ENCODE measurements at places on chromosomes 3 and 15.

DNA sequence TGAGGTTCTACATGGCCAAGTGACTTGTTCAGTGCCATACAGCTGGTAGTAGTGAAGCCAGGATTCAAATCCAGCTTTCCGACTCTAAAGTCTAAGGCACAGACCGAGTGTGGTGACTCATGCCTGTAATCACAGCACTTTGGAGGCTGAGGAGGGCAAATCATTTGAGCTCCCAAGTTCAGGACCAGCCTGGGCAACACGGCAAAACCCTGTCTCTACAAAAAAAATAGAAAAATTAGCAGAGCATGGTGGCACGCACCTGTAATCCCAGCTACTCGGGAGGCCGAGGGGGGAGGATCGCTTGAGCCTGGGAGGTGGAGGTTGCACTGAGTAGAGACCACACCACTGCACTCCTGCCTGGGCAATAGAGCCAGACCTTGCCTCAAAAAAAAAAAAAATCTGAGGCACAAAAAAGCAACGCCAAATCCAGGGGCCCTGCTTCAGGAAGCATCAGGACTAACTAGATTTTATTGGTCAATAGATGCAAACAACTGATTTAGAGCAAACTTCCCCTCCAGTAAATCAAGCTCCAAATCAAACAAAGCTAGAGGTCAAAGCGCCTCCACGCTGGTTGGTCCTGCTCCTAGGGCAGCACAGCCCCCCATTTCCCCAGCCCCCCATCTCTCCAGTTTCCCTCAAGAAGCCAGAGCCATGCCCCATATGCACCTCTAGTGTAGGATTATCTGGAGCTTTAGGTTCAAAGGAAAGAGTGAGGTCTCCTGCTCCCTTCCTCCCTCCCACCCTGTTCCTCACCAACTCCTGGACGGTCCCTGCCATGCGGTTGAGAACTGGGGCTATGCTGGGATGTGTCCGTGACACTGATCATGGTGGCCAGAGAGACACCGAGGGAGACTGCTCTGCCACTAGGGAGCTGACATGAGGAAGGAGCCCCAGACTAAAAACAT is 2.9 kb upstream of the TNK2 start:
- DNase-seq, result no peak

DNA sequence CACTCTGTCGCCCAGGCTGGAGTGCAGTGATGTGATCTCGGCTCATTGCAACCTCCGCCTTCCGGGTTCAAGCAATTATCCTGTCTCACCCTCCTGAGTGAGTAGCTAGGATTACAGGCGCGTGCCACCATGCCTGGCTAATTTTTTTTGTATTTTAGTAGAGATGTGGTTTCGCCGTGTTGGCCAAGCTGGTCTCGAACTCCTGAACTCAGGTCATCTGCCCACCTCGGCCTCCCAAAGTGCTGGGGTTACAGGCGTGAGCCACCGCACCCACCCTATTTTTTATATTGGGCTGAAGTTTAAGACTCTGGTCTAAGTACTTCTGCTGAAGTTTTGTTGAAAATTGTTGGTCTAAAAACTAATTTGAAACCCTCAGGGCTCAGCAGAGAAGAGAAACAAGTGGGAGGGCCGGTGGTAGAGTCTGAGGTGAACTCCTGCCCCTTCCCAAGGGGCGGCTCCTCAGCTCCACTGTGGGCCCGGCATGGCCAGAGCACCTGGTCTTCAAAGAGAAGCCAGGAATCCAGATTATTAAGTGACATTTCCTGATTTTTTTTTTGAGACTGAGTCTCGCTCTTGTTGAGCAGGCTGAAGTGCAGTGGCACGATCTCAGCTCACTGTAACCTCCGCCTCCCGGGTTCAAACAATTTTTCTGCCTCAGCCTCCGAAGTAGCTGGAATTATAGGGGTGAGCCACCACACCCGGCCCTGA is 4.0 kb downstream of the HDAC11 start:
- no peak for DNase-seq

GRCh38 chr3:47954567-47954966 is 61.6 kb downstream of the MAP4 start:
- DNase-seq, result no peak

- DNase-seq, result no peak
Observed at GRCh38 chr15:33956397-33956796, 11.9 kb upstream of the CHRM5 start.

- peak; percentile 22 for DNase-seq
Observed at GRCh38 chr3:123028233-123028828, 768 bp upstream of the SEMA5B start.

DNA sequence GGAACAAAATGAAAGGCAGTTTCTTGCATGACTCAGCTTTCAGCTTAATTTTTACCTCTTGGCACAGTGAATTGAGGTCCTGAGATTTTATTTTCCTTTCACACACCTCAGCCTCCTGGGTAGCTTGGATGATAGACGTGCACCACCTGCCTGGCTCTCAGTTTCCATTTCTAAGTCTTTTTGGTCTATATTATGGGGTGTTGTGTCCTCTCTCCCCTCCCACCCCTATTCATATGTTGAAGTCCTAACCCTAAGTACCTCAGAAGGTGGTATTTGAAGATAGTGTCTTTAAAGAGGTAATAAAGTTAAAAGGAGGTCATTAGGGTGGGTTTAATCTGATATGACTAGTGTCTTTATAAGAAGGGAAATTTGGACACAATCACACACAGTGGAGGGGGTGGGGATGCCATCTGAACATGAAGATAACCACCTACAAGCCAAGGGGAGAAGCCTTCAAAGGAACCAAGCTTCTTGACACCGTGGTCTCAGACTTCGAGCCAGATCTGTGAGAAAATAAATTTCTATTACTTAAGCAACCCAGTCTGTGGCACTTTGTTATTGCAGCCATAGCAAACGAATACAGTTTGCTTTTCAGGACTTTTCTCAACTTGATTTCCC is 85.2 kb downstream of the STRIT1 start:
- DNase-seq, result no peak

DNA sequence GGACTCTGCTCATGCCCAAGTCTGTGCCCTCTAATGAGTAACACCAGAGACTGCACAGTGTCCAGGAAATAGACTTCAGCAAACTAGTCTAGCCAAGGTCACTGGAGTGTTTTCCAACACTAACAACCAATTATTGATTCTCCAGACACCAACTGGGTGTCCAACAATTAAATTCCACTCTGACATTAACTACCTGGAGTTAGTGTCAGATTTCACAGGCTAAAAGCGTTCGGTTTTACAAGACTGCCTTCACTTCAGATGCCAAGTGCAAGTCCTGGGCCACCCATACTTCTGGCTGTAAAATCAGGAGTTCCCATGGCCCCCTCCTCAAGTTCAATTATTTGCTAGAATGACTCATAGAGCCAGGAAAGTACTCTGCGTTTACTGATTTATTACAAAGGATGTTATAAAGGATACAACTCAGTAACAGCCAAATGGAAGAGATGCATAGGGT is 20.8 kb upstream of the CFAP161 start:
- DNase-seq, result no peak

DNA sequence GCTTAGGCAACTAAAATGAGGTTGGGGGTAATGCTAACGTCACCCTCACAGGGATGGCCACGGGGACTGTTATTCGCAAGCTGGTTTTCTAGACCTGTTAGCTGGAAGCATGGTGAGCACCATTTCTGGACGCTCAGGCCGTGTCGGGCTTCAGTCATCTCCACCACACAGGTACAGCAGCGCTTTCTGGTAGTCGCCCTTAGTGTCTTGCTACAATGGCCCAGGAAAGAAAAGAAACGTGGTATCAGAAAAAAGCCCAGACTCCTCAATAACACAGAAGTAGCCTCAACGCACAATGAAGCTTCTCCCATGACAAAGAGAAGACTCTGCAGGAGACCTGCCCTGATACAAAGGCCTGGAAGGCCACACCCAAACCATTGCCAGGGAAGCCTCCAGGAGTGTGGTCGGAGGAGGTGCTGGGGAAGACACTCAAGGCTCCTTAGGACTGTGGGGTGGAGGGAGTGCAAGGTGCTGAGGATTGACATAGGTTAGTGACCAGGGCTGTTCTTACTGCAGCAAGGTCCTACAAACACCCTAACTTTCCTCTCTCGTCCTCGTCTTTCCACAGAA is 50.2 kb downstream of the ANXA2 start:
- no peak for DNase-seq

DNA sequence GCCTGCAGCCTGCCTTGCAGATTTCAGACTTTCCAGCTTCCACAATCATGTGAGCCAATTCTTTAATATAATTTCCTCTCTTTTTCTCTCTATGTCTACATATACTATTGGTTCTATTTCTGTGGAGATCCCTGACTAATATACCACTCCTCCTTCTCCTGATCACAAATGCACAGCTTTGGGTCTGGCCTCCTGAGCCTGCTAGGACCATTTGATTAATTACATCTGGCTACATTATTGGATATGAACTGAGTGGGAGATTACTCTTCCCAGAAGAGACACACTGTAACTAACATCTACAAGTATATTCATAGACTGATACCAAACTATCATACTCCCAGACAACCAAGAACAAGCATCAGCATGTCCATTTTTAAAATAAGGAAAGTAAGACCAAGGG is 188.9 kb upstream of the LMCD1 start:
- no peak for DNase-seq

DNA sequence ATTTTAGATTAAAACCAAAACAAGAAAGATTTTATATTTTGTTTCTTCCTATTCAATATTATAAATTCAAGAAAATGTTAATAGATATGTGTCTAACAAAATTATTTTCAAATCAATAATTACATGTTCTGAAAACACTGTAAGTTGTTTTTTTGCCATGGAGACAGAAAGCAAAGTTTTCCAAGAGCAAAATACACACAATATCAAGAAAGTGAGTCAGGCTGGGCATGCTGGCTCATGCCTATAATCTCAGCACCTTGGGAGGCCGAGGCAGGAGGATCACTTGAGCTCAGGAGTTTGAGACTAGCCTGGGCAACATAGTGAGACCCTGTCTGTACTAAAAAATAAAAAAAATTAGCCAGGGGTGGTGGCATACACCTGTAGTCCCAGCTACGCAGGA is 71.7 kb downstream of the TTC23 start:
- DNase-seq, result no peak

DNA sequence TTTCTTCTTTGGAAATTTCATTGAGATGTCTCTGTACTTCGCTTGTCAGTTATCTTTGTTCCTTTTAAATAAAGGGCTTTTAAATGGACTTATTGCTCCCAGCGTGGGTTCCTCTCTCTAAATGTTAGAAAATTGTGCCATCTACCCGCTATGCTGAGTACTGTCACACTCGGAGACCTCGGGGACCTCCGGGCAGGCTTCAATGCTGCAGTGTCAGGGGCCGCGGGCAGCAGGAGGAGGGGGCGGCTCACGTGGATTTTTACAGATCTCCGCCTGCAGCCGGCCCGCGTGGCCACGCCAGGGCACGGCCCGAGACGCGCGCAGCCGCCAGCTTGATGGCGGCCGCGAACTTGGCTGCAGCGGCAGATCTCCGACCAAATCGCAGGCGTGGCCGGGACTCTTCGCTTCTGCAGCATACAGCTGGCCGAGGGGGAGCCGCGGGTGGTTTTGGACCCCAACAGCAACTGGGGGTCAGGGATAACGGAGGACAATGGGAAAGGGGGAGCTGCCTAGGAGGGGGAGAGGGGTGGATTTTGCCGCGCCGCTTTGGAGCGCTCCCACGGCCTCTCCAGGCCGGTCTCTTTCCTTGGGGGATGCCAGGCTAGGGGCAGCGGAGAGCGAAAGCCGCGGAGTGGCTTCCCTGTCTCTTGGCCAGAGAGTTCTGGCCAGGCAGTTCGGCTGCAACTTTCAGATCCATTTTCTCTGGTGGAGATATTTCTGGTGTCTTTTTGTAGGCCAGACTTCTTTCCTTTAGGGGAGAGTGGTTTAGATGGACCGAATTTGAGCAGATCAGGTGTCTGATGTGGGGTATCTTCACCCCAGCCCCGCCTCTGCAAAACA is 15.3 kb downstream of the NR2F2 start:
- DNase-seq, result no peak

DNA sequence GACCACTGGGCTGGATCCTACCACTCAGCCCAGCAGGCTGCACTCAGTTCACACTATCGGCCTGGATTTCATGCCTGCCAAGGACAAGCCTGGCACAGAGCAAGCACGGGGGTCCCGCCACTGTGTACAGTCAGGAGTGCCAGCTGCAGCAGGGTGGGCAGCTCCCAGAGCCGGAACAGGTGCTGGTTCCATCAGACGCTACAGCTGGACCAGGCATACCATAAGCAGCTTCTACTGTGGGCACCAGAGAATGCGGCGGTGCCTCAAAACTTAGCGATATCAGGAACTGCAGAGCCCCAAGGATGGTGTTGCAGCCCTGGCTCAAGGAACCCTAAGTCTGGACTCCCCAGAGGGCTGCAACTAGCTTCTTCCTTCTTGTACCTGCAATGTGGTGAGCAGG is 124.8 kb downstream of the BCHE start:
- DNase-seq, result no peak

All from thymus (tissue), 14 donors.